Endothelial cell of umbilical vein (primary cell): ENCODE measurements at places on chromosomes 7 and 10. TPM values are rescaled to one million over a fixed set of nuclear protein-coding genes. Genes with fewer than 3 reads are reported as not detected.

ABCC2 gene
- 1.7 and 3.3 TPM in 2 replicates for total RNA-seq

GATA3 gene
- 30.9 and 33.0 TPM in 2 replicates for total RNA-seq

- no peaks in the 10 kb centered on the region for H3K4me1 ChIP-seq
- no peak for DNase-seq
- H3K36me3 ChIP-seq, result no peaks in the 10 kb centered on the region
- H3K4me3 ChIP-seq, result no peak overlapping the region
Measured at GRCh38 chr7:35747611-35748010, 52.7 kb upstream of the HERPUD2 start.

- no peaks in the 10 kb centered on the region for H3K36me3 ChIP-seq
- H3K27me3 ChIP-seq, result no peaks in the 10 kb centered on the region
- H3K27ac ChIP-seq, result no peak overlapping the region
Measured at GRCh38 chr7:158525648-158526484, 61.8 kb downstream of the PTPRN2 start.

DNA sequence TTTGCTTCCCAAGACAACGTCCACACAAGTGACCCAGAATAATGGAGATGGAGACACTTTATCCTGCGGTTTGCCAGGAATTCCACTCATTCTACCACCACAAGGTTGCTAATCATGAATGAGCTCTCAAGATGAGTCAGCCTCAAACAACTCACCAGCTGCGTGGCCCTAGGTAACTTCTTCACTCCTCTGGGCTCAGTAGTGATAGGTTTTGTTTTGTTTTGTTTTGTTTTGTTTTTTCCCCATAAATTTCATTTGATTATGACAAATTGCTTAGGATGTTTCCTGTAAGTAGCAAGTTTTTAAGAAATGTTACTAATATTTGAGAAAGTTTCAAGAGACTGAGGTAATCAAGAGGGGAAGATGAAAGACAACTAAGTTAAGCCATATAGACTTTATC, 286.8 kb downstream of the PARD3 start:
- H3K27ac ChIP-seq, result peak overlapping the region; percentile 89
- H3K4me3 ChIP-seq, result no peak overlapping the region
- no peaks in the 10 kb centered on the region for H3K27me3 ChIP-seq
- H3K36me3 ChIP-seq, result no peaks in the 10 kb centered on the region
- H3K4me1 ChIP-seq, result peaks cover 30% of the 10 kb centered on the region
- DNase-seq, result peak; percentile 83

GRCh38 chr10:100122780-100123179, 41.1 kb upstream of the CPN1 start:
- no peaks in the 10 kb centered on the region for H3K36me3 ChIP-seq
- no peak overlapping the region for H3K4me3 ChIP-seq
- DNase-seq, result no peak
- H3K4me1 ChIP-seq, result no peaks in the 10 kb centered on the region
- H3K27me3 ChIP-seq, result peaks cover 3% of the 10 kb centered on the region

DNA sequence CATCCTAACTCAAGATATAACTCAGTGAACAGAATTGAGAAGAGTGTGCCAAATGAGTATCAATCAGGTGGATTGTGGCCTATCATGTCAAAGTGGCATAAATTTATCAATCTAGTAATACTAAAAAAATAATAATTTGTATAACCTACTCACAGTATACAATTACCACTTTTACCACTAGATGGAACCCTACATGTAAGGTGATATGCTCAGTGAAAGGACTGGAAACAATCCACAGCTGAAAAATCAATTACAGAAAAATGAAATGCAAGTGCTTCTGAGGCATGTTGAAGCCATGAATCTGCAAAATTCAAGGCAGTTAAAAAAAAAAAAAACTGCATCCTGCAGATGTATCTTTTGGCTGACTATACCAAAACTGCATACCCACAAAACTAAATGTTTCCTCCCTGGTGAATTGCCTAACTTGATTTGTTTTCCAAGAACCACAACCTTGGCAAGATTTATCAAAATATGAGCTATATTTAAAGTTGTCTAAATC, 13.9 kb downstream of the ARHGAP19 start:
- H3K4me1 ChIP-seq, result peaks cover 4% of the 10 kb centered on the region
- H3K27me3 ChIP-seq, result no peaks in the 10 kb centered on the region
- H3K27ac ChIP-seq, result no peak overlapping the region
- H3K4me3 ChIP-seq, result no peak overlapping the region
